ENCODE measurements at places on chromosomes 11 and 22.
A peak's percentile ranks its signal among the peaks of the same experiment; 100 is the strongest.

DNA sequence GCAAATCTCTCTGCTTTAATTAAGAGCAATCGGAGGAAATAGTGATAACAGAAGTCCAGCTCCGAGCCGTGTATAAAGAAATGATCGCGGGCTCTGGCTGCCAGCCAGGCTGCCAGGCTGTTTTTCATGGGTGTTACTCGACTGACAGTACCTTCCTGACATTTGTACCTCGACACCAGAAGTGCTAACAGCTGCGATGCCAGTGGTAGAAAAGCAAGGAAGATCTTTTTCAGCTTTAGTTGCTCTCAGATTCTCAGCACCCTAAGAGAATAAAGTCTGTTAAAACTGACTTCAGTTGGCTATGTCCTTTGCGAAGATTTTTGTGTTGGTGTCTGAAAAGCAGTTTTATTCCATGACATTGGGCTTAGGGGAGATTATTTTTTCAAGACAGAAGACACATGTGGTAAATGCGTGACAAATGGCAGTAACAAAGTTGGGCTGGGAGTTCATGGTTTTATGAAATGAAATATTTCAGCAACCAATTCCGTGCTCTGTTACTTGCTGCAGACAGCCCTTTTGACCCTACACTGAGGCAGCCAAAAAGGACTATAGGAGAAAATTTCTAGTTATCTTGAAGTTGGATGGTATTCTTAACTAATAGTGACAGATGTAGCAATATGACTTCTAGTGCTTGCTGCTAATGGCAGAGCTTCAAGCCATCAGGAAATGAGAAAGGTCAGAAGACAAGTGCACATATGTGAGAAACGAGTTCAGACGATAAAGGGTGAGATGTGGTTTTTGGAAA is 296.2 kb downstream of the CNTN5 start:
- no peak for DNase-seq

DNA sequence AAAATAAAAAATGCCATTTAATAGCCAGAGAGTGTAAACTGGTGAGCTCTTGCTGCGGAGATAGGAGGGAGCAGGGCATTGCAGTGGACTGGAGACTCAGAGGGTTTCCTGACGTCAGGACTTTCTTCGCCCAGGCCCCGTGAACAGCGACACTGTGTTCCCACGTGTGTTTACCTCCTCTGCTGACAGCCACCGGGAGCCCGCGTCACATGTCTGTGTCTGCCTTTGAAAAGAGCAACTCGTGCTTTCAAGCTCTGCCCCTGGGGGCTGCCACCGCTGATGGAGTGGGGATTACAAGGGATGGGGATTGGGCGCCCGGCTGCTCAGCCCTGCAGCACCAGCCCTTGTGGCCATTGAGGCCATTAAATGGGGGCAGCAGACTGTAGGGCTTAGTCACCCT is 3.3 kb downstream of the TANGO2 start:
- no peak for DNase-seq

DNA sequence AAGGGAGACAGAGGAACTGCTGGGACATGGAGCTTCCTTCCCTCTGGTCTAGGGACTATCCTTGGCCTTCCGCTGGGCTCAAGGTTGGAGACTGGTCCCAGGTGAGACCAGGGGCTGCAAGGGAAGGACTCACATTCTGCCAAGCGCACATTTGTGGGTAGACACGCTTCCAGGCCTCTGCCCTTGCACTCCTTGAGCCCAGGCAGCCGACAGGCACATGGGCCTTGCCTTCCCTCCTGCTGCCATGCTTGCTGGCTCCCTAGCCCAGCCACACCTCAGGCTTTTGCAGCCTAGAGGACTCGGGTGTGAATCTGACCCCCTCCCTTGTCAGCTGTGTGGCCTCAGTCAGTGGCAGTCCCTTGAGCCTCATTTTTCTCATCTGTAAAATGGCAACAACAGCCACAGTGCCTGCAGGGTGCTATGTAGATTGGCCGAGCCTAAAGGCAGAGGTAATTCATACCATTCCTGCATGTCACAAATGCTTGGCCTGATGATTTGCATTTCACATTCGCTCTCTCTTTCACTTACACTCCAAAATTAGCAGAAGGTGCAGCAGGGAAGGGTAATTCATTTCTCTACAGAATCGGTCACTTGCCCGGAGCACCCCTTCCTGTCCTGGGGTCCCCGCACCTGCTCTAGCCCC is 57.6 kb upstream of the NECTIN1 start:
- DNase-seq, result no peak

- DNase-seq, result peak; percentile 62
These were observed 31.1 kb upstream of the DDI1 start for GRCh38 chr11:104005234-104005855.

- DNase-seq, result peak; percentile 3
These were observed 284.0 kb downstream of the KIRREL3 start for GRCh38 chr11:126716456-126717083.

DNA sequence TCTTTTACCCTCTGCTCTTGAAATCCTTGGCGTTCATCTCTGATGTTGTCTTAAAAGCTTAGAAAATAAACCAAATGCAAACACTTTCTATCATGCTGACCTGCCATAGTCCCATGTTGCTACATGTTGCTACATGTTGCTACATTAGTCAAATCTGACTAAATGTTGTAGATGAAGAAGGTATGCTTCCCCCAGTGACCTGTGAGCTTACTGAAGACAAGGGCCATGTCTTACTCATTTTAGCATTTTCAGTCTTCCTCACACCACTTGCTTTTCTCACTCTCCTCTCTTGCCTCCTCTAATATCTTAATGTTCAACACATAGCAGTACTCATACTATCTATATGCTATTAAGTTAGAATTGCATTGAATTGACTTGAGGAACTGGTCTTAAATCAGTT is 346.4 kb upstream of the MTNR1B start:
- no peak for DNase-seq

- DNase-seq, result no peak
These were observed 4.9 kb downstream of the RIC8A start for GRCh38 chr11:212150-213100.
